ENCODE measurements at places on chromosomes 11 and 22. TPM values are rescaled to one million over a fixed set of nuclear protein-coding genes. Genes with fewer than 3 reads are reported as not detected.

DNA sequence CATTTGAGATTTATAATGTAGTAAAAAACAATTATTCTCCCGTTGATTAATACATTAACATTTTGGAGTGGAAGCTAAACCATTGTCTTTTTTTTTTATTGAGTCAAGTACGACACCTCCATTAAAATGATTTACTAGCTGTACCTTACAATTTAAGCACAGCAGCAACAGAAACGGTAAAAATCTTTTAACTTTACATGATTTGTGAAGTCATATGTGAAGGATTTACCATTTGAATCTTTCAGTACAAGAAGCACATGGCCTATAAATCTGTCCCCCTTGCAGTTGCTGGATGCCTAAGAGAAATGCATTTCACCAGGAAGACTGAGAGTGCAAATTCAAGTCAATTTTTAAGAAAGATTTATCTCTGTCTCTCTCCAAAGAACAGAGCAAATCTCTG, 324.6 kb downstream of the CADM1 start:
- DNase-seq = no peak

DNA sequence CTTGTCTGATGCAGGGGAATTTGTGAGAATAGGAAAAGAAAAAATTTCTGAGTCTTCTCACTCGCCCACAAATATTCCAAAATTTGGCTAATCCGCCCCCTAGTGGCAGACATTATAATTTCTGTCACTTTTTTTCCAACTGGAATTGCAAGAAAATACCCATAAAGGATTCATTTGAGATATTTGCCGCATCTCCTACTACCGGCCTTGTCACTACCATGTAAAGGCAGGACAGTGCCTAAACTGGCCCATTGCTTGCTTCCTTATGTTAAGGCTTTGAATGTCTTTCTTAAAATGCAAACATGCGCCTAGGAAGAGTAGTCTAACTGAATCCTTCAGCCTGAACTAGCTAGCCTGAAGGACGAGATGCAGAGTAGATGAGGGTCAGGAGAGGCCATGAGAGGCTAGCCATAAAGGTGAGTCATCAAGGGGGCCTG, 9.3 kb upstream of the CEP295 start:
- no peak for DNase-seq

Gene CHRM1
- total RNA-seq = not detected

Gene CLTCL1
- total RNA-seq = 4.8 TPM

DNA sequence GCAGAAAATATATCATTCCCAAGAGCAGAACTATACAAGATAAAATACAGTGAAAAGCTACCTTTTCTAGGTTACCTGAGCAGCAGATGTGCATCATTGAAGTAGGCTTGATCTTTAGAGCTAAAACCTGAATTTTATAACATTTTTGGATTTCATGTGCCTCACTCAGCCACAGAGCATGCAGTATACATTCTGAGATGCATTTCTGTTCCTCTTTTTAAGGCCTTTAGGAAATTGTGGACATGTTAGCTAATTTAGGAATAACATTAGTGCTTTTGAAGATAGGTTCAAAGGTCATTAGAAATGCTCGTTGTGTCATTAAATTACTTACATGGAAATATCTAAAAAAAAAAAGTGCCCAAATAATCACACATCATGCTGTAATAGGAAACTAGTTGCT, 230.6 kb upstream of the PDGFD start:
- no peak for DNase-seq

DNA sequence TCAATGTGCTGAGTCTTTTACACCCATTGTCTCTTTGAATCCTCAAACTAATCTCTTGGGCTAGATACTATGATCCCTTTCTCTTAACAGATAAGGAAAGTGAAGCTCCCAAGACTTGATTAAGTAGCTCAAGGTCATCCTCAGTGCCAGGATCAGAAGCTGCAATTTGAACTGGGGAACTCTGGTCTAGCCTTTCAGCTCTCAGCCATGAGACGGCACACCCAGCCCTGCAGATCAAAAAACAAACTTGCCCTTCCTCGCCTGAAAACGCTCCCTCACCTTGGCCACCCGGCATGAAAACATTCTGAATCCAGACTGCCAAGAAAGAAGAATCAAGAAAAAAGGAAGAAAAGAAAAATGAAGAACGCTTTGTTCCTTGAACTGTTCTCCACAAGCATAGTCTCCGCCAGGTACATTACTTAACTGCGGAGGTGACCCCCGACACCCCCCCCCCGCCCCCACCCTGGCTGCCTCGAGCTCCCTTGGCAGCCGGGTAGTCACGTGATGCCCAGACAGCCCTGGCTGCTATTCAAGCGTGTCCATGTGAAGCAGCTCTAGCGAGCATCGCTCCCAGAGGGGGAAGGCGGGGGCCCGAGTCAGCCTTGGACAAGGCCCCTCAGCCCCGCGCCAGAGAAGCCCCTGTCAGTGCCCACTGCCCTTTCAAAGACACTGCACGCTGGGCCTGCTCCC, 451.2 kb downstream of the MIAT start:
- DNase-seq = no peak

Gene GNG3
- not detected for total RNA-seq

DNA sequence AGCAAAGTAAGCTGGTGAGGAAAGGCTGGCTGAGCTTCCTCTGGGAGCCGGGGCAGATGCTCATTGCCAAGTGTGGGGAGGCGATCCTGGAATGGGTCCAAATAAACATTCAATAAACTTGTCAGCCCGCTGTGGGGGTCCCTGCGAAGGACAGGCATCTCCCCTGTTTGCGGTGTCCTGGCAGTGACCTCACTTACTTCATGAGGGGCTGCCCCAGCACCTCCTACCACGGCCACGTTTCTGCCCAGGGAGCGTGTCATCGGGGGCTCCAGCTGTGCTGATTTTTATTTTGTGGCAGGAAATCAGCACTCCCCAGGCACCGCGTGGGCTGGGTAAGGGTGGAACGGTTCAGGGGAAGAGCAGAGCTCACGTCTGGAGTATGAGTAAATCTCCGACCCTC, 493.9 kb upstream of the B3GAT1 start:
- no peak for DNase-seq

DNA sequence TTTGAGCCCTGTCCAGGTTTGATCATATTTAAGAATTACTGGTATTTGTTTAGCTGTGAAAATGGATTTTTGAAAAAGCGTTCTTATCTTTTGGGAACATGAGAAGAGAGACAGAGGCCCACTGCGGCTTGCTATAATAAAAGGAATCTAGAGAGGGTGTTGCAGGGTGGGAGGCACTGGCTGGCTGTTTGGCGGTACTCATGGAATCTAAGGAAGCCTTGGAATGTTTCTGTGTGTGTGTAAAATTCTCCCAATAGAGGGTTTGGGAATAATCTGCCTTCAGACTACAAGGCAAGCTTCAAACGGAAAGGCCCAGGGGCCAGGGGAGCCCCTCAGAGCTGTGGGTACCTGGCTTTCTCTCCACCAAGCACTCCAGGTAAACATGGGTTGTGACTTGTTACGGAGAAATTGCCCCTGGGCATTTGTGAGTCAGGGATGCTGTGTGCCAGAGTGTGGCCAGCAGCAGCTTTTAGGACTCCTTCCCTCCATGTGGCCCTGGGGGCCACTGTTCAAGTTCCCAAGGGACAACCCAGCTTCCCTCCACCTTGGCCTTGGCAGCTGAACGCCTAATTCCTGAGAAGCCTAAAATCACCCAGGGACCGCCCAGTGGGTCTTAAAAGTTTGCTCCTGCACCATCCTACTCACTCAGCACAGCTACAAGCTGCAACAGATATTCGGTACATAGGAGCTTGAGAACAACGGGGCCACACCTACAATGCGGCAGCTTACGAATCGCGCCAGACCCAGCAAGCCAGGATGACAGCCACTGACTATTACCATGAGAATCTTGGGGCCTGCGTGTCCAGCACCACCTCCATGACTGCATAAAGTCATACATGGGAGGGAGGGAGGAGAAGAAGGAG, 14.1 kb upstream of the SYT8 start:
- DNase-seq = no peak

Data from liver (tissue), 10 donors.